GM06990 (cell line): ENCODE measurements at places on chromosomes 2 and 18.

GRCh38 chr2:98037666-98038336 is 42.1 kb upstream of the TMEM131 start:
- no peak for DNase-seq

DNA sequence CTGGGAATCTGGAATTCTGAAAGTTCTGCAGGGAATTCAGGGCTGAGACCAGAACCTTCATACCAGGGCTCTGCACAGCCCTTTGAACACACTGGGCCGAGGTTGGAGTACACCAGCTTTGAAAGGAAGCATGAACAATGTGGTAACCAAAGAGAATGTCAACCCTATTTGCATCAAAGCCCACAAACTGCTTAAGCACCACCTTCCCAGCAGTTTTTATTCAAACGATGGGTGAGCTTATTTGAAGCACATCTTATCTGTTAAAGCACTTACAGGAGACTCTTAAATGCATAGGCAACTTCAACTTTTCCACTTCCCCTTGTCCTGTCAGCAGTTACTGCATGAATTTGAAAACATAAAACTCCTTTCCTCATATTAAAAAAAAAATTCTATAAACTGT is 96.6 kb downstream of the TXNL1 start:
- no peak for DNase-seq

GRCh38 chr2:66173645-66174044 is 261.3 kb upstream of the MEIS1 start:
- no peak for DNase-seq

- no peak for DNase-seq
Measured at GRCh38 chr2:226579519-226579918, 220.1 kb downstream of the IRS1 start.

DNA sequence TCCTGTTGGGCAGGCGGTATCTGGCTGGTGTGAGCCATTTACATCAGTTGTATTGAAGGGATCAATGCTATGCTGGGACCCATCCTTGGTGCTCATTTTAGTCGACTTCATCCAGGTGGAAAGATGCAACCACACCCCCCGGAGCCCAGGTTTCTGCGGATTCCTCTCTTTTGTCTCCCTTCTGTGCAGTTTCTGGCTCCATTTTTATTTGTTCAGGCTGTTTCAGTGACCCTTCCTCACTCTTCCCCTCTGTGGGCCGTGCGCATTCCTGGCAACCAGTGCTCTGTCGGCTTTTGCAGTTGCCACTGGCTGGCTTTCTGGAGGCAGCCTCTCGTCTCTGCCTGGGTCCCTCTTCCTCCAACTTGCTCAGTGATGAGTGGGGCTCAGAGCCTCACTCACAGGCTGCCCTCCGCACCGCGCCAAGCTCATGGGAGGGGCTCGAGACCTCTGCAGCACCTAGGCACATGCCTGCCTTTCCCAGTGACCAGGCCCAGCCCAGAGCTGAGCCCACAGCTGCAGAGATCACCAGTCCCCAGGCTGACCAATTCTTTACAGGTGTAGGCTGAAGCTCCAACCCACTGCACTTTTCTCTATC is 12.1 kb downstream of the SH3RF3 start:
- no peak for DNase-seq

DNA sequence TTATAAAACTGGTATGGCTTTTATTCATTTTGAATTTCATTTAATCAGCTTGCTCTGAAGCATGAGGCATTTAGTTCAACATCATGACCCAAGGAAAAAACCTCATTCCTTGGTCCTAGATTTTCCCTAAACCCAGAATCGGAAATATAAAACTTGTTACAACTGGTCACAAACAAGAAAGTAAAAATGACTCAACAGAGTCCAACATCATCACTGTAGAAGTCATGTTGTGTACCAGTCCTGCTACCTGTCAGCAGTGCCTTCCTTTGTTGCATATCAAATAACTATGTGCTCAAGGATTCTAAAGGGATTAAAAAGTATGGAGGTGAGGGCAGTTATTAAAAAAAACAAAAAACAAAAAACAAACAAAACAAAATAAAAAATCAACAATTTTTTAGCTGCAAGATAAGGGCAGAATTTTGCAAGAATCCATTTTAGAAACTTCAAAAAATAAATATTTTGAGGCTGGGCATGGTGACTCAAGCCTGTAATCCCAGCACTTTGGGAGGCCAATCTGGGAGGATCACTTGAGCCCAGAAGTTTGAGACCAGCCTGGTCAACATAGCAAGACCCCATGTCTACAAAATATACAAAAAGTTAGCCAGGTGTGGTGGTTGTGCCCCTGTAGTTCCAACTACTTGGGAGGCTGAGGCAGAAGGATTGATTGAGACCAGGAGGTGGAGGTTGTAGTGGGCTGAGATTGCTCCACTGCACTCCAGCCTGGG is 18.4 kb downstream of the NCKAP1 start:
- DNase-seq = no peak

DNA sequence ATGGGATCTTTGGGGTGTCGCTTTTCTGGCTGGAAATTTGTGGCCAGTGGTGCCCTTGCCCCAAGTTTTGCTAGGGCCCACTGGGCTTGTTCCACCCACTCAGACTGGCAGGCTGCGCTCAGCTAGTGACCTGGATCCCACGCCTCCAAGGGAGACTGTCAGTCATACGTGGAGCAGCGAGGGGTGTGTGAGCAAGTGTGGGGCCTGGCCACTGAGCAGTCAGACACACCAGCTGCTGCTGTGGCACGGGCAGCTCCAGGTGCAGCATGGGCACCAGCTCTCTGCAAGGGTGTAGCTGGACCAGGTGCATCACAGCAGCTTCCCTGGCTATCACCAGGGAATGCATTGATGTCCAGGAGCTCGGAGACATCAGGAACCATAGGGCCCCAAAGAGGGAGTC is 327.0 kb downstream of the NR4A2 start:
- DNase-seq = no peak

GRCh38 chr2:100785626-100786296 is 34.2 kb upstream of the NPAS2 start:
- DNase-seq = no peak

- DNase-seq = no peak
Measured at GRCh38 chr2:188238386-188238785, 53.3 kb upstream of the GULP1 start.

GRCh38 chr2:134502104-134502503 is 216.7 kb downstream of the TMEM163 start:
- no peak for DNase-seq

- DNase-seq = no peak
Measured at GRCh38 chr2:10228611-10229365, 73.9 kb upstream of the HPCAL1 start.

DNA sequence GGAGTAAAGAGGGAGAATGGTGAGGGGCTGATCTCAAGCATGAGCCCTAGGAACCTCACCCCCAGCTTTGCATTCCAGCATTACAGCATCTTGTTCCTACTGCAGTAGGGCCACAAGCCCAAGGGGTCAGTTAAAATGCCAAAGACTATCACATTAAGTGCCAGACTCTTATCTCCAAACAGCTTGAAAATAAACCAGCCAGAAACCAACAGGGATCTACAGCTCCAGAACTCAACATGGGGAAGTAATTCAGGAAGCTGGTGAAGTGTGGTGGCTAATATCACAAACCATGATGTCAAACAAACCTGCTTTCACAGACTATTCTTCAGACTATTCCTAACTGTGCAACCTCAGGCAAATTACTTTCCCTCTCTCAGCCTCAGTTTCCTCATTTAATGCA is 278.3 kb downstream of the TNS1 start:
- no peak for DNase-seq

DNA sequence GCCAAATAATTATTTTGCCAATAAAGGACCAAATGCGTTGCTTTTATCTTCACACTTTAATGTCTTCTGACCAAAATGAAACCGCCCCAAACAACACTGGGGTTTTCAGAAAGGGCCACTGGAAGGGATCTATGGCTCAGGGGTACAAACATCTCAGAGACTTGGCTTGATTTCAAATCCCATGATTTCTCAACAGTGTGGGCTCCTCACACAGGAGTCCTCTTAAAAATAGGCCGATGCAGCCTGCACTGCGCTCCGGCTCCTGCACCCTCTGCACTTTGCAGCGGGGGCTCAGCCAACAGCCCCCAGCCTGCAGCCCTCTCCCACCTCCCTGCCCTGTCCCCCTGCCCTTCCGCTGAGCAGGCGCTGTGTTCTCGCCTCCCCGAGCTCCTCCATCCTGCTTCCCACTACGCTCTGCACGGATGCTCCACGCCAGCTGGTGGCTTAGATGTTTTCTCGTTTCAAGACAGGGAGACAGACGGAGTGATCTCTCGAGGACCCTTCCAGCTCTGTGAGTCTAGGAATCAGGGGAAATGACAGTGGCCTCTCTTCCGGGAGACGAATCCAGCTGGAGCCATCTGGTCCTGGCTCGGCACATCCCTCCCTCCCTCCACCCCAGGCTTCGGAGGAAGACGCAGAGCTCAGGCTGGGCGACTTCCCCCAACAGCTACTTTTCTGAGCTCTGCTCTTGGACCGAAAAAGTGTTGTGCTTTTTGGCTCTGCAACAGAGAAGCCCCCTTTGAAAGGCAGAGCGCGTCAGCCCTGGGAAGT is 71.4 kb downstream of the KCNF1 start:
- DNase-seq = no peak

DNA sequence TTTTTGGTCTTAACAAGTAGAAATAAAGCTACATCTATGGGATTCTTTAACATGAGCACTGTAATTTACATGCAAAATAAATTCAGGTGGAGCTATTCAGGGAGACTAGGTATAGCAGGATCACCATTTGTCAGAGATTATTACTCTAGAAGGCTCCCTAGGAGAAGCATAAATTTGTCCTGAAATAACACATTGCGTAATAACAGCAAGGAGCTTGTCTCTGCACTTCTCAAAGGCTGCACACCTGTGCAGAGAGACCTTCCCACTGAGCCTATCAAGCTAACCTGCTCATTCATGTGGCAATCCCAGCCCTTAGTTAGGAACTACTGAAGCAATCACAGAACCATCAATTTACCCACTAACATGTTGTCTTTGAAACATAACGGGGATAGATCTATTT is 437.4 kb upstream of the MC4R start:
- no peak for DNase-seq

DNA sequence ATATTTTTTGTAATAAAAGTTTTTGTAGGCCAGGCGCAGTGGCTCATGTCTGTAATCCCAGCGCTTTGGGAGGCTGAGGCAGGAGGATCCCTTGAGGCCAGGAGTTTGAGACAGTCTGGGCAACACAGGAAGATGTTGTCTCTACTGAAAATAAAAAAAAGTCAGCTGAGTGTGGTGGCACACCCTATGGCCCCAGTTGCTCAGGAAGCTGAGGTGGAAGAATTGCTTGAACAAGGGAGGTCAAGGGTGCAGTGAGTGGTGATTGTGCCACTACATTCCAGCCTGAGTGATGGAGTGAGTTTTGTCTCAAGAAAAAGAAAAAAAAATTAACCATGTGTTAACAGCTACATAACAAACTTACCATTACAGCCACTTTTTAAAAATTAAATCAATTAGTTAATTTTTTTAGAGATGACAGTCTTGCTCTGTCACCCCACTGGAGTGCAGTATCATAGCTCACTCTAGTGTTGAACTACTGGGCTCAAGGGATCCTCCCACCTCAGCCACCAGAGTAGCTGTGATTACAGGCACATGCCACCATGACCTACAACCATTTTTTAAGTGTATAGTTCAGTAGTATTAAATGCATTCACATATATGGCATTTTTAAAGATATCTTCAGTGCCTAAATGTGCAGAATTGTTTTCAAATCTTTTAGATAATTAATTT is 67.2 kb upstream of the ACYP2 start:
- DNase-seq = no peak

GRCh38 chr2:69213201-69213600 is 173.8 kb downstream of the GFPT1 start:
- no peak for DNase-seq

- no peak for DNase-seq
Measured at GRCh38 chr2:114039677-114040076, 149.8 kb downstream of the ACTR3 start.

DNA sequence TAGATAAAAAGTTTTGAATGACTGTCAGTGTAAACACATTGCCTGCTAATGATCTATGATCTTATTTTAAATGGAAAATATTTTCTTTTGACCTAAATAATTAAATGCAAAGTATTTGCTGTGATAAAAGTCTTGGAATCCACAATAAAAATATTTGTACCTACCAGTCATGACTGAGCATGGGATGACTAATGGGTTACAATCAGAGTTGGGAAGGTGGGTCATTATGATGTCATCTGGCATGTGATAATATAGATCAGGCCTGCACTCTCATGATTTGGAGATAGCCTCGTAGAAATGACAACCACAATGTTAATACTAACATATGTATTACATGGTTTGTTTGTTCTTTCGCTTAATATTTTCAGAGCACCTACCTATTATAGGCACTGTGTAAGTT is 848.8 kb upstream of the KLHL29 start:
- DNase-seq = no peak

- DNase-seq = peak; percentile 32
Measured at GRCh38 chr18:63284827-63285733, 34.5 kb downstream of the BCL2 start.

- DNase-seq = no peak
Measured at GRCh38 chr2:85063981-85064599, 69.1 kb upstream of the TCF7L1 start.

- no peak for DNase-seq
Measured at GRCh38 chr2:199742884-199743283, 108.1 kb downstream of the FTCDNL1 start.

DNA sequence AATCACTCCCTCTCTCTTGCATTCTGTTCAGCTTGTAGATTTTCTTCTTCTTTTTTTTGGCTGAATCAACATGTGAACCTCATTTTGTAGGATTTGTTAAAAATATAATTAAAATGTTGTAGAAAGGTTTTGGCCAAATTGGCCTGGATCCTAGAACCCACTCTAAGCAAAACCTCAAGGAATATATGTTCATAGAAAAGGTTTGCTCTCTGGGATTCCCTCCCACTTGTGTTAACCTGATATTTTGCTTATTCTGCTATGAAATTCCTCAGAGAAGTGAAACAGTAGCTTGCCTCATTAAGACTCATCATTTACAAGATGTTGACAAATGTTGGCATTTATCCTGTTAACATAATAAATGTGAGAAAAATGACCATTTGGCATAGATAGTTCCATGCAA is 456.7 kb downstream of the TMEM182 start:
- DNase-seq = no peak

- DNase-seq = no peak
Measured at GRCh38 chr18:61402726-61403125, 69.5 kb downstream of the CDH20 start.

GRCh38 chr2:158688721-158689120 is 106.4 kb upstream of the DAPL1 start:
- no peak for DNase-seq

DNA sequence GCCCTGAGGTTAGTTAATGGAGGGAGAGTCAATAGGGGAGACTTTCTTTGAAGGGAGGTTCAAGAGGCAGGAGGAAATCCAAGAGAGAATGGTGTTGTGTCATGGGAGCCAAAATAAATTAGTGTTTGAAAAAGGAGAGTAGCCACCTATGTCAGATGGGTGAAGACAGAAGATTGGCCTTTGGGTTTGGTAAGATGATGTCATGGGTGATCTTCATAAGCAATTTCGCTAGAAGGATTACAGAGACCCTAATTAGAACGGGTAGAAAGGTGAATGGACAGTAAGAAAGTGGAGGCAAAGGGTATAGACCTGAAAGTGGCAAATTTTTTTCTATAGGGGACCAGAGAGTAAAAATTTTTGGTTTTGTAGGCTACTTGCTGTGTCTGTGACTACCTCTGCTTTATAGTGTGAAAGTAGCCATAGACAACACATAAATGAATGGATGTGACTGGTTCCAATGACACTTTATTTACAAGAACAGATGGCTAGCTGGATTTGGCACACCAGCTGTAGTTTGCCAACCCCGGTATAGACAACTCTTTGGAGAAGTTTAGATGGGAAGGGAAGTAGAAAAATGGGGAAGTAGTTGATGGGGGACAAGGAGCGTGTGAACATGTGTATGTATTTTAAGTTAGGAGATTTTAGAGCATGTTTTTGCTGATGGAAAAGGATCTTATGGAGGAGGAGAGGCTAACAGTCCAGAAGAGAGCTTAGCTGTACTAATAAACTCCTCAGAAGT is 9.3 kb downstream of the STAMBP start:
- DNase-seq = no peak
